Hippocampal formation (tissue), 2 donors: ENCODE measurements at places on chromosomes 2 and 18.

- no peak for DNase-seq
Observed at GRCh38 chr2:146587291-146587713, 1257.5 kb upstream of the ACVR2A start.

DNA sequence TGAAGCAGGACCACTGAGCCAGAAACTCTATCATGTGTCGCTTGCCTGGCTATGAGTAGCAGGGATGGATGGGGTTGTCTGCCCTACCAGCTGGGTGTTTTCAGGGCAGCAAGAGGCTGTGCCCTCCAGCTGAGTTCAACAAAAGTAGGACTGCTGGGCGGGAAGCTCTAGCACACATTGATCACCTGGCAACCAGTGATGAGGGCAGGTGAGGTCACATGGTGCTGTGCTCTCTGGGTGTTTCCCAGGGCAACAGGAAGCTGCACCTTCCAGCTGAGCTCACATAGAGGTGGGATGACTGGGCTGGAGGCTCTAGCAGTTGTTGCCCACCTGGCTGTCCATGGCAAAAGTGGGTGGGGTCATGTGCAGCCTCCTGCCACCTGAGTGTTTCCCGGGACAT is 487.3 kb upstream of the VWC2L start:
- DNase-seq: no peak

GRCh38 chr2:81901017-81901416 is 1596.5 kb upstream of the LRRTM1 start:
- no peak for DNase-seq

GRCh38 chr2:29954316-29954715 is 32.9 kb upstream of the ALK start:
- no peak for DNase-seq

DNA sequence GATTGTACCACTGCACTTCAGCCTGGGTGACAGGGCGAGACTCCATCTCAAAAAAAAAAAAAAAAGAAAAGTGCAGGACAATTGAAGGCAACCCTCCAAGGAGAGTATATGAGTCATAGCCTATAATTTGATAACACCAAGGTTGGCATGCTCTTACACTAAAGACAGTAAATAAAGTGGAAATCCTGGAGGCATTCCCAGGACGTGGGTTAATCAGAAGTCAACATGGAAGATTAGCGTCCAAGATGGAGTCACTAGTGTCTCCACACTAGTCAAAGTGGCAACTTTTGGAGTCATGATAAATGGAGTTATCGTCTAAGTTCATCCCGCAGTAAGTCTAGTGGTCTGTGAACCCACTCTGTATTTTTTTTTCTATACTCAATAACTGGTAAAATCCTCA is 21.2 kb upstream of the UGGT1 start:
- DNase-seq: no peak

DNA sequence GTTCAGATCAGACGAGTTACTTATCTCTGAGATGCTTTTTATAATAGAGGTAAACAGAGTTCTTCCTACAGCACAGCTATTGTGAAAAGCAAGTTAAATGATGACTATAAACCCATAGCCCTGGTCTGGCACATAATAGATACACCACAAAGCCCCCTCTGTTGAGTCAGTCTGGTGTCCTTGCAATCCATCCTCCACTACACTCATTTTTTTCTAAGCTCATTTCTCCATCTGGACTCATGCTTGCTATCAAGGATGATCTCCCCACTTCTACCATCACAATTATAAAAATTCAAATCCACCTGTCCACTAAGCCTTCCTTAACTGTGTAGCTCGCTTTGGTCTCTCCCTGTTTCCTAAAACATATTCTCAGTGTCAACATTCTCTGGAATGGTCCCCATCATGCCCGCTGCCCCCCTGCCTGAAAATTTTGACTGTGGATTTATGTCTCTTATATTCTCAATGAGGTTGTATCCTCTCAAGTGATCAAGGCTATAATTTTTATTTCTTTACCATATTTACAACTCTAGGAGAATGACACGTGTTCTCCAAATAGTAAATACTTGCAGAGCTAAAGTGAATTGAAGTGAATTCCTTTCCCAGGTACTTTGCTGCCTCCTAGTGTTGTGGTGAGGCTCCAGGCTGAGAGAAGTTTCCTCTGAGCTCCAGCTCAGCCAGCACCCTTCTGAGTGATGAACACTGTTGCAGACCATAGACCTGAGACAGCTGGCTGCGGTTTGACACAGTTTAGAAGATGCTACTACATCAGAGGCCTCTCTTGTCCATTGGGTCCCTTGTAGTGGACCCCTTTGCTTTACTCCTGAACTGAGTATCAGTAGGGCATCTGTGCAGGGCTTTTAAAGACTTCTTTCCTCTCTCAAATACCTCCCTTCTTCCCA is 108.7 kb downstream of the DPP10 start:
- DNase-seq: peak; percentile 22
